ENCODE measurements at places on chromosomes 7 and 10. TPM values are rescaled to one million over a fixed set of nuclear protein-coding genes. Genes with fewer than 3 reads are reported as not detected.

Gene INSIG1
- 847 TPM for total RNA-seq

GRCh38 chr10:31064348-31064747, 32.7 kb upstream of the ZNF438 start:
- DNase-seq, result peak; percentile 94

Gene COL28A1
- total RNA-seq, result 0.29 TPM

DNA sequence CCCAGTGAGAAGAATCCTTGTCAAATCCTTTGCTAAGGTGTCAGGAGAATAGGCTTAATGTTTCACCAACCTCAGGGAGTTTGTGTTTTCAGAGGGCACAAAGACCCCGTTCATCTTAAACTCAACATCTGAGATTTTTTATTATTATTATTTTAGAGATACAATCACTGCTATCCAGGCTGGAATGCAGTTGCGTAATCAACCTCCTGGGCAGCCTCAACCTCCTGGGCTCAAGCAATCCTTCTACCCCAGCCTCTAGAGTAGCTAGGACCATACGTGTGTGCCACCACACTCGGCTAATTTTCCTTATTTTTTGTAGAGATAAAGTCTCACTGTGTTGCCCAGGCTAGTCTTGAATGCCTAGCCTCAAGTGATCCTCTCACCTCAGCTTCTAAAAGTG, 599.2 kb downstream of the KCNMA1 start:
- no peak for DNase-seq

DNA sequence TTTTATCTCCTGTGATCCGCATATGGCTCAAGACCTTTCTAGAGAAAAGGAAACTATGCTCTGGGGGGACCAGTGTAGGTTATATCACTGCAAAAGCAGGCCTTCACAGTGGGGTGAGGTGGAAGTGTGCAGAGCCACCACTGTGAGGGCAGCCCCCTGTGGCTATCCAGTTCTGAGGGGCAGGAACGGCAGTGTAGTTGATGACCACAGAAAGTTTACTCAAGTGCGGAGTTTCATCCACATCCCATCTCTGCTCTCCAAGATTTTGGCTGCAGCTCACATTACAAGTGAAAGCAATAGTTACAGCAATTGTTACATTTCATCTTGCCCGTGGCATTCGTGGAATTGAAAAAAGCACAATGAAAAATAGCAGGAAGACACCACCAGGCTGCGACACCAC, 345.9 kb upstream of the GALNT17 start:
- no peak for DNase-seq
